ENCODE measurements at places on chromosomes 13 and 19. TPM values are rescaled to one million over a fixed set of nuclear protein-coding genes. Genes with fewer than 3 reads are reported as not detected.

CRB3 gene
- 0.67 TPM for polyA plus RNA-seq

LPAR2 gene
- 18.4 TPM for polyA plus RNA-seq

VSTM2B gene
- polyA plus RNA-seq = not detected

NKPD1 gene
- polyA plus RNA-seq = 0.04 TPM

FOSB gene
- 341 TPM for polyA plus RNA-seq

Measured in adipose tissue (tissue), 3 donors.